Upper lobe of right lung (tissue), 1 donor: ENCODE measurements at places on chromosomes 11 and 22. TPM values are rescaled to one million over a fixed set of nuclear protein-coding genes. Genes with fewer than 3 reads are reported as not detected.

EFCAB6 gene
- 3.6 TPM for total RNA-seq

SCN4B gene
- total RNA-seq = 7.2 TPM

SPDYC gene
- total RNA-seq = not detected

PRR33 gene
- total RNA-seq = not detected

PGA3 gene
- not detected for total RNA-seq

B4GALNT4 gene
- total RNA-seq = 1.9 TPM

CSNK1E gene
- total RNA-seq = 115 TPM

CCDC116 gene
- total RNA-seq = 0.69 TPM

ASRGL1 gene
- total RNA-seq = 54.8 TPM

OR10D3 gene
- total RNA-seq = not detected

CARD16 gene
- total RNA-seq = 74.0 TPM

C22orf31 gene
- total RNA-seq = not detected

CPSF7 gene
- 75.8 TPM for total RNA-seq

FGF3 gene
- not detected for total RNA-seq

UNC93B1 gene
- total RNA-seq = 79.5 TPM

TRIM21 gene
- 34.1 TPM for total RNA-seq

CALCA gene
- total RNA-seq = not detected

SNX32 gene
- not detected for total RNA-seq

SAC3D1 gene
- 10.2 TPM for total RNA-seq

ZBTB16 gene
- total RNA-seq = 221 TPM

SERHL2 gene
- 1.2 TPM for total RNA-seq

OR8D4 gene
- total RNA-seq = not detected

RASSF10 gene
- 4.8 TPM for total RNA-seq

OR52N4 gene
- total RNA-seq = 0.93 TPM

OR52E8 gene
- total RNA-seq = not detected

SLC22A9 gene
- total RNA-seq = not detected

C11orf87 gene
- total RNA-seq = 0.35 TPM

CST6 gene
- 23.7 TPM for total RNA-seq

TRIM49D1 gene
- not detected for total RNA-seq

E2F8 gene
- 0.38 TPM for total RNA-seq
